ENCODE measurements at places on chromosomes 7 and 10. TPM values are rescaled to one million over a fixed set of nuclear protein-coding genes. Genes with fewer than 3 reads are reported as not detected.

The TAS2R5 gene
- not detected for total RNA-seq

The SFTPA1 gene
- total RNA-seq = not detected

The METTL2B gene
- 24.5 TPM for total RNA-seq

The SRRM3 gene
- total RNA-seq = 44.6 TPM

The CLEC5A gene
- total RNA-seq = 0.17 TPM

The XPNPEP1 gene
- 103 TPM for total RNA-seq

The HOXA10 gene
- total RNA-seq = 13.8 TPM
